Right lobe of liver (tissue), 6 donors: ENCODE measurements at places on chromosomes 6 and 20. TPM values are rescaled to one million over a fixed set of nuclear protein-coding genes. Genes with fewer than 3 reads are reported as not detected.

- DNase-seq: no peak
Measured at GRCh38 chr20:57108742-57109570, 157.5 kb downstream of the BMP7 start.

DNA sequence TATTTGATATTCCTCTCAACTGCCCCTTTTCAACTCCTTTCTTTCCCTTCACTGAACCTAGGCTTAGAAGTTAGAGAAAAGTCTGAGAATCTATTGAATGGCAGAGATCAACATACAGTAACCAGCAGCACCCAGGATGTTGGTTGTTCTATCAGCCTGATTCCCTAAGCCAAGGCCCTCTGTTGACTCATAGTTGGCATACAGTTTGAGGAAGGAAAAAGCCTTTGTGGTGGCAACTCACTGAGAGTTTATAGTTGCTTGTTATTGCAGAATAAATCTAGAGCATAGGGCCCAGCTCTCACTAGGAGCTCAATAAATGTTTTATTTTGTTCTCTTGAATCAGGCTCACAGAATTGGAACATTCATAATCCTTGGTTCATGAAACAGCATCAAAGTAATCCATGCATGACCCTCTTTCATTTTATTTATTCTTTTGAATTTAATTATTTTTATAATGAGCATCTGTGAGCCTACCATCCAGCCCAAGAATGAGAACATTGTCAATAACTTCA, 119.1 kb upstream of the ADGRF1 start:
- DNase-seq: no peak

- DNase-seq: no peak
Measured at GRCh38 chr6:122804962-122805485, 16.0 kb downstream of the SMPDL3A start.

GRCh38 chr6:97361286-97361685, 78.3 kb upstream of the MMS22L start:
- no peak for DNase-seq

DNA sequence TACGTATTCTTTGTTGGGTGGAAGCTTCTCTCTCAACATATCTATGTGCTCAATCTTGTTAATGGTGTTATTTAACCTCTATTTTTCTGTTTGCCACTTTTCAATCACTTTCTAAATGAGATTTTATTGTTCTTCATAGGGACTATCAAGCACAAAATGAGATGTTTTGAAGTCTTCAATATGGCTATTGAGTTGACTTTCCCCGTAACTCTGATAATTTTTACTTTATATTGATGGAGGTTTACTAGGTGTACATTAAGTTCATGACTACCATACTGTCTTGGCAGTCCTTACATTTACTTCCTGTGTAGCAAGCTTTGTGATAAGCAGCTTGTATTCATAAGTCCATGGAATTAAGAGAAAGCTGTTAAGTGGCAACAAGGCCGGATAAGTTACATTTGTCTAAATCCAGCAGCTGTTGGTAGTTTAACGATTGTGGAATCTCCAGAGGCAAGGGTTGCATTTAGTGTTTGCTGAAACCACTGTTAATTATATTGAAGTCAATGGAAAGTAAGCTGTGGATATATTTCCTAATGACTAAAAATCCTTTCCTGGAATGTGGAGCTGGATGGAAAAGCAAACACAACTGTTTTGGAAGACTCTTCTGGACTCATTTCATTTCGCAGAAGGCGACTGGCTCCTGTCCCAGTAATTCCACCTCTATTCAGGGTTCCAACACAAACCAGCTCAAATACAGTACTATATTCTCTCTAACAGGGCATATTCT, 57.3 kb upstream of the SMIM29 start:
- DNase-seq: peak; percentile 83

GRCh38 chr6:15429141-15430110, 183.6 kb downstream of the JARID2 start:
- no peak for DNase-seq

DNA sequence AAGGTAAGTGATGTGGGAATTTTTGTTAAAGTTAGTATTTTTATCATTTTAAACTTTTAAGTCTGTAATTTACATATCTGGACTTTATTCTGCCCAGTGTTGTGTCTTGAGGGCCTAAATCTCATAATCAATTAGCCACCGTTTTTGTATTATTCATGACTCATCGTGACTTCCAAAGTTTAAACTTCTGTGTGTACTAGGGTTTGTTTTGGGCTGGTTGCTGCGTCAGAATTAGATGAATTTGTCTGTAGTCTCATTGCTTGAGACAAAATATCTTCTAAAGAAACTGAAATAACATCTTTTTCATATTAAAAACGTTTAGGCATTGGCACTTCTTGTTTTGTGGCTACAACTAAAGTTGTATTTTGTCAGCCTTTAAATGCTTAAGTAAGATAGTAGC, 41.3 kb downstream of the CDYL start:
- DNase-seq: no peak

Gene SPTLC3
- total RNA-seq: 21.6 TPM

Gene PI3
- not detected for total RNA-seq

Gene F13A1
- total RNA-seq: 10.1 TPM

Gene SLC22A3
- 41.4 TPM for total RNA-seq

Gene SPEF1
- not detected for total RNA-seq

Gene GRIK2
- total RNA-seq: not detected

Gene NKAIN4
- not detected for total RNA-seq

Gene CDH26
- 0.17 TPM for total RNA-seq
